MCF 10A (cell line): ENCODE measurements at places on chromosomes 1 and 21. TPM values are rescaled to one million over a fixed set of nuclear protein-coding genes. Genes with fewer than 3 reads are reported as not detected.

DNA sequence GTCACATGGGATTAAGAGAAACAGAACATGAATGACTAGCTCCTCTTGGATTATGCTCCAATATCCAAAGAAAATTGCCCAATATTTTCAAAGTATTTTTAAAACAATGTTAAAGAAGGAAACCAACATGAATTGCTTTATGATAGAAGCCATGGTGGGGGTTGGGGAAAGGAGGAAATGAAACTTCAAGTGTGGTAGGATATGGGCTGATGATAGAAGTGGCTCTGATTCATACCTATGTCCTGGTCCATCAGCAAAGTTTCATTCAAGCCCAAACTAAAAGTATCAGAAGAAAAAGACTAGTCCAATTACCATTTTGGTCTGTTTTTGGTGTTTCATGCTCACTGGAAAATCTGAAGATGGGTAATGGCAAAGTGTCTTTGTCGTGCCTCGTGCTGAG, 104.2 kb upstream of the PROX1 start:
- no peak for DNase-seq

- peak; percentile 8 for DNase-seq
Measured at GRCh38 chr1:119228335-119229080, 88.1 kb upstream of the WARS2 start.

The PGLYRP3 gene
- not detected in 2 replicates for total RNA-seq

GRCh38 chr1:202374099-202374498, 25.6 kb downstream of the PPP1R12B start:
- DNase-seq: no peak

The IFFO2 gene
- total RNA-seq: 10.8 and 21.0 TPM in 2 replicates

GRCh38 chr1:229000187-229000586, 264.9 kb downstream of the RHOU start:
- DNase-seq: no peak

- DNase-seq: no peak
Measured at GRCh38 chr21:28592205-28592865, 400.3 kb downstream of the LTN1 start.

DNA sequence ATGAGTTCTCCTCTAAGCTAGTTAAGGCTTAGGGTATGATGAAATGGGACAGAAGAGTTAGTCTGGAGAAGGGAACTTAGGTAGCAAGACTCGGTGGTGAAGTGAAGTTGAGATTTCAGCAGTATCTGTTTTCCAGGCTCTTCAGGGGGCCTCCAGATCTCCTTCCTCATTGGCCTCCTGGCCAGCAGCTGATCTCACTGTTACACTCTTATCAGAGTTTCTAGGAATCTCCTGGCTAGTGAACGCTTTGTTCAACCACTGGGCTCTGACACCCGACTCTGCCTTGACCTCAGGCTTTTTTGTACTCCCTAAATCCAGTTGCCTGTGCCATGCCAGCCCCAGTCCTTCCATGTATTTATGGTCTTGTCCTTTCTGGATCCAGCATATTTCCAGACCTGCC, 311.0 kb downstream of the ASTN1 start:
- DNase-seq: no peak

DNA sequence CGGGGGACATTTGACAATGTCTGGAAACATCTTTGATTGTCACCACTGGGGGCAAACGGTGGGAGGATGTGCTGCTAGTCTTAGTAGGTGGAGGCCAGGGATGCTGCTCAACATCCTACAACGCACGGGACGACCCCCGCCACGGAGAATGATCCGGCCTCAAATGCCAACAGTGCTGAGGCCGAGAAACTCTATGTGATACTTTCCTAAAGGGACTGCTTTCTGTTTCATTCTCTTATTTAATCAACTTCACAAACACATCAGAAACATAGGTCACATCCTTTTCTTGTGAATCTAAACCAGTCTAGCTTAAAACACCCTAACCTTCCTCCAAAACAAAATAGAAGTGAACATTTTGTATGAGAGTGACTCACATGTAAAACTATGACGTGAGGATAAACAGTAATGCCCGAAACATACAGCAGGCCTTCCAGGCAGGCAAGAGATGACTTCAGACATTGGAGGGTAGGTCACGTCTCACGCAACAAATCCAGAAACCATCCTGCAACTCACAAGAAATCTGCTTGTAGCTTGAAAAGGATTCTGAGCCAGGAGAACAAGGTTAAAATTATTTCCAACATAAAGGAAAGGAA, 37.2 kb upstream of the ETS2 start:
- peak; percentile 35 for DNase-seq

DNA sequence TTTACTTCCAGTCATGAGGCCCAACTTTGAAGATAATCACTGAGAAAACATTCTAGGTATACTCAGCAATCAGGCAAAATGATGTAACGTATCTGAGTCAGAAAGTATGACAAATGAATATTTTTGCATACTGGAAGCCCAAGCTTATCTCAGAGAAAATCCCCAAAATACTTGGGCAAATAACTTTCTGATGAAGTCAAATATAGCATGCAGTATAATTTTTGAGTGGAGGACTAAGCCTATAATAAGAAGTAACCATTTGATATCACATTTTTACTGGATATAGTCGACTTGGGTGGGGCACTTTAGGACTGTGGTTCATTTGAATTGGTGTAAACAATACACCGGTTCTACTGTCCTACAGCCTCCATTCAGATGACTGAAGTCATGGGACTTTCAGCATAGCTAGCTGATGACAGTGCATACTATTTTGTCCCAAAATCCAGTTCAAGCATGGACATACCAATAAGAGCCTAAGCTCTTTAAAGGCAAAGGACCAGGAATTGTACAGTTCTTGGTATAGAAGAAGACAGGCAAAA, 2.3 kb upstream of the GADD45A start:
- DNase-seq: peak; percentile 69

DNA sequence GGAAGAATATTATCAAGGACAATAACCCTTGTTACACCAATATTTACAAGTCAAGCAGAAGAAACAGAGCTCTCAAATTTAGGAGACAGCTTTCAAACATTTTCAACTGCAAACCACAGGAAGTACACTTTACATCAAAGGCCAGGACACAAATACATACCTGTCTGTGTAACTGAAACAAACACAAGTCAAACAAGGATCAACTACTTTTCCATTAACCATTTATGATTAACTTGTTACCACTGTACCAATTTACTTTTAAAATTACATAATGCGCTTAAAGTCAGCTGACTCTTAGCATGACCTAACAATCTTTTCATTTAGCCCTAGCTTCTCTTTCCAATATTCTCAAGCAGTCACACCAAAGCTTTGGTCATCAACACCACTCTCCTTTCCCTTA, 43.5 kb downstream of the TRIM33 start:
- no peak for DNase-seq

DNA sequence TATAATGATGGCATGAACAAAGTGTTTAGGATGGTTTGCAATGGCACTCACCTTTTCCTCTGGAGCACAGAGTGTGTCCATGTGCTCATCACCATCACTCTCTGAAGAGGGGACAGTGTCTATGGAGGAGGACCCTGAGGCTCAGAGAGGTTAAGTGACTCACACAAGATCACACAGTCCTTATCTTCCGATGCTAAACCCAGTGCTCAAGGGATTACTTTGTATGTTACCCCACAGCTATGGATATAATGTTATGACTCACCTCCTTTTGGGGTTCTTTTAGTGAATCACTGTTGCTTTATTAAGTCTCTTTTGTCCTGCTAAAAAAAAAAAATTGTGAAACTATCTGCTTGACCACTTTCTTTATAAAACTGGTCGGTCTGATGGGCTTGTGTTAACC, 67.6 kb downstream of the TENT5C start:
- peak; percentile 59 for DNase-seq

GRCh38 chr1:62436039-62436465, 797 bp upstream of the USP1 start:
- DNase-seq: no peak

- DNase-seq: no peak
Measured at GRCh38 chr1:26283279-26283853, 3.5 kb downstream of the SH3BGRL3 start.

The SPATC1L gene
- 10.5 and 11.3 TPM in 2 replicates for total RNA-seq
